Mammary epithelial cell (primary cell): ENCODE measurements at places on chromosomes 16 and 17. TPM values are rescaled to one million over a fixed set of nuclear protein-coding genes. Genes with fewer than 3 reads are reported as not detected.
A peak's percentile ranks its signal among the peaks of the same experiment; 100 is the strongest.

Gene MARVELD3
- 7.3 TPM for total RNA-seq

DNA sequence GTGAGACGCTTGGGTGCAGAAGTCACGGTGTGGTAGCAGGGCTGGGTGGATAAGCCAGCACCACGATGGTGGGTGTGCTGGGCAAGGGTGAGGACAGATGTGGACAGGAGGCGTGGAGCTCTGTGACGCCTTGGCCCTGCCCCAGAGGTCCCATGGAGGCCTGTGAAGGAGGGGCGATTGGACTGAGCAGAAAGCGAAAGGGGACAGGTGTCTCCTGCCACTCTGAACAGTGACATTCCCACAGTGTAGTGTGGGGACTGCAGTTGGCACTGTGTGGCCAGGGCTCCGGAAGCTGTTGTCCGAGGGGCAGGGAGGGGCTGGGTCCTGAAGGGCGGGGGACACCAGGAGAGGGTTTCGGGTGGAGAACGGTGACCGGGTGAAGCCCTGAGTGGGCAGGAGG, 7.3 kb downstream of the TBC1D24 start:
- no peak for DNase-seq

DNA sequence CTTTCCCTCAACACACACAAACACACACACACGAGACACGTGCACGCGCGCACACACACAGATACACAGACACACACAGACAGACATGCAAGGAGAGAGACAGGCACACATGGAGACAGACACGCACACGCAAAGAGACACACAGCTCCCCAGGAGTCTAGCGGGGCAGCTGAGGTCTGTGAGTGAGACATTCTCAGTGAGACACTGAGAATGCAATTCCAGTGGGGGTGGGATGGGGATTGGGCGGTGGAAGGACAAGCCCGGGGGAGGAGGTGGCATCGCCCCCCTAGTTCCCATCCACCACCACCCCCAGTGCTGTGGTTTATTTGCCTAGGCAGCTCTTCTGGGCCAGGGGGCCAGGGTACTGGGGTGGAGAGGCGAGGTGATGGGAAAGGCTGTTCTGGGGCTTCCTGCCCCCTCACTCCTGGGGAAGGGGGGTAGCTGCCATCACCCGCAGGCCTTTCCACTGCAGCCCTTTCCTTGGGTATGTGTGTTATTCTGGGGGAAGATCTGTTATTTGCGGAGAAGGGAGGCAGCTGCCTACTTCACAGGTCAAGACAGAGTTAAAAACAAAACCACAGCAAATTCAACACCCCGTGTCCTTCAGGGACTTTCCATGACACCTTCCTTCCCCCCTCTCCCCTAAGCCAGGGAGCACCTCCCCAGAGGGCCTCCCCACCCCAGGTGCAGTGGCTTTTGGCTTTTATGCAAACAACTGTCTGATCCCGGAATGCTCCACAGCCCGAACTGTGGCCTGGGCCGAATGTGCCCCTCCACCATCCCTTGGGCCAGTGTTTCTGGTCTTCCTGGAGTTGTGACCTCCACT, 18.0 kb downstream of the GRB7 start:
- no peak for DNase-seq

GRCh38 chr17:59257101-59257500, 36.8 kb downstream of the GDPD1 start:
- DNase-seq: no peak

DNA sequence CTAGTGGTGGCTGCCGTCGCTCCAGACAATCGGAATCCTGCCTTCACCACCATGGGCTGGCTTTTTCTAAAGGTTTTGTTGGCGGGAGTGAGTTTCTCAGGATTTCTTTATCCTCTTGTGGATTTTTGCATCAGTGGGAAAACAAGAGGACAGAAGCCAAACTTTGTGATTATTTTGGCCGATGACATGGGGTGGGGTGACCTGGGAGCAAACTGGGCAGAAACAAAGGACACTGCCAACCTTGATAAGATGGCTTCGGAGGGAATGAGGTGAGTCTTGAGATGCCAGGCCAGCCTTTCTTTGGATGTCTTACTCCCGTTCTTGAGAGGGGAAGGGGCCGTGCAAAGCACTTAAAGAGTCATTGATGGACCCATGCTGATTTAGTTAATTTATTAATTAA, 16.1 kb downstream of the ARSG start:
- DNase-seq: no peak

DNA sequence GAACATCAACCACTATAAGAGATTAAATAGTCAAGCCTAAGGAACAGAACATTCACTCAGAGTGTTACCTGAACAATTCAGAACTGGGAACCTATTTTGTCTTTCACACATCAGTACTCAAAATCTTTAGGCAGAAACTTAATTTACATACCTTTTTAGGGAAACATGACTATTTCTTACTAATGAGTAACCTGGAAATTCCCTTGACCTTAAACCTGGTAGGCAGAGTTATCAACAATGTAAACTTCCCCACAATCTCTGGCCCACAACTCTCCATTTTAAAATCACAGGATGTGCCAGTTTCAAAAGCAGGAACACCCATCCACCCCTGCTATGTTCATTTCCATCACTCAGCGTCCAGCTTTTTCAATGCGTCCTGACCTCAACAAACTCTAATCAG, 132.9 kb upstream of the ANKFN1 start:
- no peak for DNase-seq

DNA sequence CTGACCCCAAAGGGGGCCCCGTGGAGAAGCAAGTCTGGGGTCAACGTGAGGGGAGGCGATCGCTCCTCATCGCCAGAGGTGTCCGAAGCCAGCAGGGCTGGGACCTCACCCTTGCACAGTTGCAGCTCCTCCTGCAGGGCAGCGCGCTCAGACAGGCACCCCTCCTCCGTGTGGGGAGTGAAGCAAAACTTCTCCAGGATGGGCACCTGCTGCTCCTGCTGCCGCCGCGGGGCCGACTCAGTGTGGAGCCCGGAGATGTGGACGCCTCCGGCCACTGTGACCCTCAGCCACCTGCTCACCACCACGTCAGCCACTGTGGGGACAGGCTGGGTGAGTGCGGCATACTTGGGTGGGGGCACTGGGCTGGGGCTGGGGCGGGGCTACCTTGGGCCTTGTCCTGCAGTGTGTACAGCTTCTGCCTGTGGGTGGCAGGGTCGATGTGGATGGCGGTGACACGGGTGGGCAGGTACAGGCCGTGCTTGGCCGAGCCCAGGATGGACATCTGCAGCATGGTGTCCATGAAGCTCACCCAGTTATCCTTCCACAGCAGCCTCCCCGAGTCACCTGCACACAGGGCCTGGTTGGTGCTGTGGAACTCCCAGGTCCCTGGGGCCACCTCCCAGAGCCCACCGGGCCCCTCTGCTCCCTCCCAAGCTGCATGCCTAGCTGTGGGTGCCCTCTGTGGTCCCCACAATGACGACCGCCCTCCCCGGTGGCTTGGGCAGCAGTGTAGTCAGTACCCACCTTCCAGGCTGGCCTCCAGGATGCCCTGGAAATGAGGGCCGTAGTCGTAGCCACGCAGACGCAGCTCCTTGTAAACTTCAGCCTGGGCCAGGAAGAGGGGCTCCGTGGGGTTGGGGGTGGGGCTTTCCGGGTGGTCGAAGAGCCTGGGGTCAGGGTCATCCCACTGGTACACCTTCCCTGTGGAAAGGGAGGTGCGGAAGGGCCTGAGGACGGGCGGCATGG, 10.8 kb downstream of the FASN start:
- DNase-seq: no peak

DNA sequence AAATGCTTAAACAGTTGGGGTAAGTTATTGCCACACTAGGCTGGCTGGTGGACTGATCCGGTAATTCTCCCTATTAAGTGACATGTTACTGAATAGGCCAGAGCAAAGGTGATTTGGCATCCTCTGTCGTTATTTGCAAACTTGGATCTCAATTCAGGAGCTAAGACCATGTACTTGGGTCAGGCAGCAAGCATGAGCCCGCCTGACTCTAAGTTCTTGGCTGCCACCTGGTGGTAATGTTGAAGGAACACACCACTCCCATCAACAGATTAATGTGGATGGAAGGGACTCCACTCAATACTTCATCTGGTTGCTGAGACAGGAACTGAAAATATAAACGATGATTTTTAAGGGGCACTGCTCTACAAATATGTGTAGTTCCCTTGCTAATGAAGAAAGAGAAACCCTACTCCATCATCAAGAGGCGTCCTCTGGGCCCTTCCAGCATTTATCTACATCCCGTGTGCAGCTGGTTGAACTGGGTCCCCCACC, 70.8 kb downstream of the EMP2 start:
- DNase-seq: peak; percentile 64

- DNase-seq: peak; percentile 34
Measured at GRCh38 chr17:77011173-77012011, 129.4 kb upstream of the SEC14L1 start.

DNA sequence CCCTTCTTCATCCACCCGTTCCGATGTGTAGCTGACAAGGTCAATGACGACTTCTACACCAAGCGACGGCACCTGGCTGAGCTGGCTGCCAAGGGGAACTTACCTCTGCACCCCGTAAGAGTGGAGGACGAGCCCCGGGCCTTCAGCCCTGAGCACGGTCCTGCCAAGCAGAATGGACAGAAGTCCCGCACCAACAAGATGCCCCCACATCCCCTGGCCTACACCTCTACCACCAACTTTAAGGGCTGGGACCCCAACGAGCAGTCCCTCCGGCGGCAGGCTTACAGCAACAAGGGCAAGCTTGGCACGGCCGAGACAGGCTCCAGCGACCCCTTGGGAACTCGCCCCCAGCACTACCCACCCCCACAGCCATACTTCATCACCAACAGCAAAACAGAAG, 333.6 kb downstream of the SHISA9 start:
- DNase-seq: no peak

GRCh38 chr17:51601622-51602261, 341.4 kb downstream of the UTP18 start:
- no peak for DNase-seq
